ENCODE measurements at places on chromosomes 1 and 21.

DNA sequence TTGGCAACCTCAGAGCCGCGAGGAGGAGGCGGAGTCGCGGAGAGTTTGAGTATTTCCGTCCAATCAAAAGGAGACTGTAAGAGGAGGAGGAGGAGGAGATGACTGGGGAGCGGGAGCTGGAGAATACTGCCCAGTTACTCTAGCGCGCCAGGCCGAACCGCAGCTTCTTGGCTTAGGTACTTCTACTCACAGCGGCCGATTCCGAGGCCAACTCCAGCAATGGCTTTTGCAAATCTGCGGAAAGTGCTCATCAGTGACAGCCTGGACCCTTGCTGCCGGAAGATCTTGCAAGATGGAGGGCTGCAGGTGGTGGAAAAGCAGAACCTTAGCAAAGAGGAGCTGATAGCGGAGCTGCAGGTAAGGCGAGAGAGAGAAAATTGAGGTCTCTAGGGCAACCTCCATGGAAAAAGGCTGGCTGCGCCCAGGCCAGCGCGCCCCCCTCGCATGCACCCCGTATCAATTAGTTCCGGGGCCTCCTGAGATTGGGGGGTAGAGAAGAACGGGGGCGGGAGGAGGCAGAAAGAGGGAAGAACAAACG, at the start of gene PHGDH:
Gene PHGDH (plus strand): TSS at position 131 of the 538 bp plus-strand sequence. CDS start 89 bp downstream, at position 220.
- DNase-seq = no peak

- DNase-seq = no peak
Measured at GRCh38 chr1:191176131-191176530, 698.5 kb upstream of the BRINP3 start.

- no peak for DNase-seq
Measured at GRCh38 chr1:114457675-114458236, 53.2 kb downstream of the TRIM33 start.

GRCh38 chr1:226092965-226093364, 30.4 kb downstream of the H3-3A start:
- DNase-seq = no peak

GRCh38 chr1:215744419-215744818, 177.3 kb downstream of the KCTD3 start:
- DNase-seq = no peak

DNA sequence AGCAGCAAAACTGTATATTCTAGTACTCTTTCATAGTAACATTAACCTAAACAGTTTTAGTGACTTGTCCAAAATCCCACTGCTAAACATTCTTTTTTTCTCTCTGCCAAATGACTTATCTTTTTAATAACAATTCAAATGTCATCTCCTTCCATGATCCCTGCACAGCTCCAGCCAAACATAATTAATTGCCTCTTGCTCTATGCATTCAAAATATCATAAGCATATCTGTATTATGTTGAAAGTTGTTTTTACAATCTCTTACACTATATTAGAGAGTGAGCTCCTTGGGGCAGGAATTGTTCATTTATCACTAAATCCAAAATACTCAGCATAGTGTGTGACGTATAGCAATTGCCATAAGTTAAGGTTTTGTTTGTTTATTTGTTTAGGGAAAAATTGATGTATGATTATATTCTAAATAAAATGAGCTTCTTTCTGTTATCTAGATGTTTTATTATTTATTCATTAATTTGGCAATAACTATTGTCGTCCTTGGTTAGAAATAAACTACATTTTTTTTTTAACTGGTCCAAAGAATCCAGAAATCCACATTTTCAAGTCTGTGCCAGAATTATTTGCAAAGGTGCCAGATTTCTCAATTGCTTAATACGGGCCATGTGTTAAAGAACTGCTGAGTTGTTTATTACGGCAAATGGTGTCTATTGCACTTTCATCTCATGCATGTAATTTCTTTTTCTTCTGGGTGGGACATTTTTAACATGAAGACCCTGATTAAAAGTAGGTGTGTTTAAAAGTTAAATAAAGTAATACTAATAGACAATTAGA, 577.2 kb upstream of the ZRANB2 start:
- no peak for DNase-seq

DNA sequence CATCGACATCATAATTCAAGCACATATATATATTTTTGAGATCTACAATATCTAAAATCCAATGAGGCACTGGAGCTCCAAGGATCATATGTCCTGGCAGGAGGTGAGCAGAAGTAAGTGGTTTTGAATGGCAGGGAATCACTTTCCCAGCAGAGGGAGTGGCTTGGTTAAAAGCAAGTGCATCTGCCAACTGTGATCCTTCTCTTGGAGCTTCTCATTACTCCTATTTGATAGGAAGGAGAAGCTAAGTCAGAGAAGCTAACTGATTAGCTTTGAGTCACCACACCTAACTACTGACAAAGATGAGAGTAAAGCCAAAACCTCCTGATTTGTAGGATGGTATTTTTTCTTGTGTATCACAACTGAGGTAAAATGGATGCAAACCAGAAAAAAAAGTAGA, 55.0 kb downstream of the ALG14 start:
- no peak for DNase-seq

DNA sequence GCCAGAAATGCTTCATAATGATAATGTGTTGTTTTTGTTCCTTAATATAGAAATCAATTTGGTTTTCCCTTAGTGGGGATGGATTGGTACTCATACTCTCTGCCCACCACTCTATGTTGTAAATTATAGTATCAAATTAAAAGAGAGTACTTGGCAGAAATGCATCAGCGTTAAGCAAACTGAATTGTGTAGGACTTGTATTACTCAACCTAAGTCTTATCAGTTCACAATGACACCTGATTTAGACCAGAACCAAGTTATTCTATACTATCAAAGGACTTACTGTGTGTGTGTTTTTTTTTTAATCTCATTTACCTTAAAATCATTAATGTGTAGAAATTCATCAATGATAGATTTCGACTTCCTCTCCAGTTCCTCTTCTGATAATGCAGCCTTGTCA, 62.0 kb upstream of the HP1BP3 start:
- DNase-seq = no peak

DNA sequence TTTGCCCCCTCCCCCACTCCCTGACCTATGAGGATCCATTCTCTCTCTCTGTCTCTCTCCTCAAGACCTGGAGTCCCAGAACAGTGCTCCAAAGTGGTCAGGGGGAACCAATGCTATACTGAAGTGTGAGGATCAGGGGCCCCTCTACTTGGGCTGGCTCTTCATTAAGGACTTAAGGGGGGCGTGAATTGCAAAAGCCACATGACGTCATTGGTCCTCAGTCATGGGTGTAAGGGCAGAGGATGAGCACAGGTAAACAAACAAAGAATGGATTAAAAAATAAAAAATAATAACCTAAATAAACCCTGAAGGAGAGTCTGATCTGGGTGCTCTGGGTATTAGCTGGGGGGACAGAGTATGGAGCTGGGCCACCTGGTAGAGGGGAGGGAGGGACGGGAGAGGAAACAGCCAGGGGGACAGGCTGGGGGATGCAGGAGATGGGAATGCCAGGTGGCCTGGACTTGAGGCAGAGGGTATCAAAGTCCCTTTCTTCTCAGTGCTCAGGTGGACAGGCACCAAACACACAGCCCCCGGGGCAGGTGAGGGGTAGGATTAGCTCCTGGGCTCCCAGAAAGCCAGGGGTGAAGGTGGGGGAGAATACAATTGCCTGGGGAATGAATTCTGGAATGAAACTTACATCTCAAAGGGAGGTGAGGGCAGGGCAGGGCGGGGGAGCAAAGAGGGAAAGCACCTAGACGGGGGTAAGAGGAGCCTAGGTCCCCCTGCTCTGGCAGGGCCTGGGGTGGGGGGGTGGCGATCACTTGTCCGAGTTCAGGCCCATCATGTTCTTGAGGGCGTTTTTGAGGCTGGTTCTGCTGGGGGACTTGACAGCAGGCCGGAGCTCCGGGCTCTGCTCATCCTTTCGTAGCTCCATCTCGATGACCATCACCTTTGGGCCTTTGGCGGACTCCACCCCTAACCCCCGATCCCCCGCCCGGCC, 4.6 kb downstream of the MPZ start:
- DNase-seq = no peak

GRCh38 chr1:55542901-55543504, 327.8 kb upstream of the USP24 start:
- no peak for DNase-seq

DNA sequence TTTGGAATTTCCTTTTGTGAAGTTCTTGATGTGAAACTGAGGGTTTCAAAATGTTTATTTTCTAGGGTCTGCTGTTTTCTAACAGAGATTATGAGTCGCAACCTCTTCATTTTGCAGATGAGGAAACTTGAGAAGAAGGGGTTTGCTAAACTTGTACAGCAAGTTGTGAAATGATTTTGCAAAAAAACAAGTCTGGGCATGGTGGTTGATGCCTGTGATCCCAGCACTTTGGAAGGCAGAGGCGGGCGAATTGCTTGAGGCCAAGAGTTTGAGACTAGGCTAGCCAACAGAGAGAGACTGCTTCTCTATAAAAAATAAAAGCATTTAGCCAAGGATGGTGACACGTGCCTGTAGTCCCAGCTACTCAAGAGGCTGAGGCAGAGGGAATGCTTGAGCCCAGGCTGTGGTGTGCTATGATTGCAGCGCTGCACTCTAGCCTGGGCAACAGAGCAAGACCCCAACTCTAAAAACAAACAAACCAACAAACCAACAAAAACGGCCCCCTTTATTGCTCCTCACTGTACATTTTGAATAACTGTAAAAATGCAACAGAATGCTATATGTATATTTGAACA, 9.9 kb downstream of the TRIM67 start:
- peak; percentile 75 for DNase-seq

GRCh38 chr1:111597426-111597825, 22.2 kb upstream of the RAP1A start:
- no peak for DNase-seq

- no peak for DNase-seq
Measured at GRCh38 chr1:12469990-12470389, 148.0 kb downstream of the DHRS3 start.

DNA sequence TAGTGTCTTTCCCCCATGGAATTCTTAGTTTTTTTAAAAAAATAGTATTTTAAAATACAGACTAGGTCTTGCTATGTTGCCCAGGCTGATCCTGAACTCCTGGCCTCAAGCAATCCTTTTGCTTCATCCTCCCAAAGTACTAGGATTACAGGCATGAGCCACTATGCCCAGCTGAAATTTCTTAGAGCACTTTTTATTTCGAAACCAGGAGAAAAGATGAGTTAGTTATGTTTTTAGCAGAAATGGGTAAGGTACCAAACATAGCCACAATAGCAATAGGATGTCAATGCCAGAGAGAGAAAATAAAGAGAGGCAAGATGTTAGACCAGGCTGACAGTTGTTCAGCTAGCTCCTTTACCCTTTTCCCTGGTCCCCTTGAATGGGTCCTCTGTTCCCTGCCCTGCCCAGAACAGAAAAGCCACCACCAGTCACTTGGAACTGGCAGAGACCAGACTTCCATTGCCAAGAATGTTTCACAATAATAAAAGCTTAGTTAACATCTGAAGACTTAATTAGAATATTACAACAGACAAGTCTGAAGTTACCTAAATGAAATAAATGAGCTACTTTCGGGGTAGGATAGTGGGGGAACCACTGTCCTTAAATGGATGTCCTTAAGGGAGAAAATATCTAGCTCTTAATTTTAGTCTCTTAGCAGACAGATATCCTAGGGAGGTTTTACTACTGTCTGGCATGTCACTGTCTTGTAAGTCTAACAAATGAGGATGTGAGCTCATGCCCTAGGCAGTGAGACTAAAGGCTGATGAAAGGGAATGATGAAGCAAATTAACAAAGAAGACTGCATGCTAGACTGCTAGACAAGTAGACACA, 54.3 kb downstream of the ABL2 start:
- peak; percentile 58 for DNase-seq

DNA sequence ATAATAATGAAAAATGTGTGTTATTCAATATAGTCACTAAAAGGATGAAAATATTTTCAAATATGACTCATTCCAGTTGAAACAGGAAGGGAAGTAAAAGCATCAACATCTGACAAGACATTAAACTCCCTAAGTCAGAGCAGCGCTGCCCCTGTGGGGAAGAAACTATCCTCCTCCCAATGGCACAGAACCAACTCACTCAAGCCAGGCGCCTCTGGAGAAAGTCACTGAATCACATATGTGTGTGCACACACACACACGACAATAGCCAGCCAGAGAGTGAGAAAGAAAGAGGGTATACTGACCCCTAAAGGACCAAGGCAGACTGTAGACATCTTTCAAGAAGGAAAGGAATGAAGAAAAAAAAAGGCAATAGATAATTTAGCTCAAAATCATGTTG, 126.9 kb downstream of the SETD4 start:
- DNase-seq = no peak

GRCh38 chr1:217522277-217522676, 108.6 kb downstream of the GPATCH2 start:
- no peak for DNase-seq

GRCh38 chr1:214658785-214659184, 55.8 kb downstream of the CENPF start:
- no peak for DNase-seq

DNA sequence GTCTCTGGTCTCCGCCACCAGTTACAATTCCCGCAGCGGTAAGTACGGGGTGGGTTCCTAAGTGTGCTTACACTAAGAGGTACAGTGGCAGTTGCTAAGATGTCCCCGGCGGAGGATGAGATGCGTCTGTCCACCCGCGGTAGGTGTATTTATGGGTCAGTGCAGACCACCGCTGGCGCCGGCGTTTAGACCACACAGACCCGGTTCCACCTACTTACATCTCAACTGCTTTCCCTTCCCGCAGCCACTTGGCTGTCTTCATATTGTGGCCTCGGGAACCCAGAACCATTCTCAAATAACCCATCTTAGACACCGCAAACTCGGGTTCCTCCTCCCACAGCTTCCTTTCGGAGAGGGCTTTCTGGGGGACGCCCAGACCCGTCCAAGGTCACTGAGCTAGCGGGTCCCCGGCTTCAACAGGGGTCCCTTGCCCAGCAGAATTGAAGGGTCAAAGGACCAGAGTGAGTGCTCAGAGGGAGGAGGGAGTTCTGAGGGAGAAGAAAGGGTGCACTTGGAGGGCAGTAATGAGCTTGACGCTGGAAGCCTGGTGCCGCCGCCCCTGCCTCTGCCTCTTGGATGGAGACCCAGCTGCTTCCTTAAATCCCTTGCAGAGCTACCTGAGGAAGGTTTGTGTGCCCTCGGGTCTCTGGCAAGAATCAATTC, 8.6 kb downstream of the NR5A2 start:
- DNase-seq = no peak

DNA sequence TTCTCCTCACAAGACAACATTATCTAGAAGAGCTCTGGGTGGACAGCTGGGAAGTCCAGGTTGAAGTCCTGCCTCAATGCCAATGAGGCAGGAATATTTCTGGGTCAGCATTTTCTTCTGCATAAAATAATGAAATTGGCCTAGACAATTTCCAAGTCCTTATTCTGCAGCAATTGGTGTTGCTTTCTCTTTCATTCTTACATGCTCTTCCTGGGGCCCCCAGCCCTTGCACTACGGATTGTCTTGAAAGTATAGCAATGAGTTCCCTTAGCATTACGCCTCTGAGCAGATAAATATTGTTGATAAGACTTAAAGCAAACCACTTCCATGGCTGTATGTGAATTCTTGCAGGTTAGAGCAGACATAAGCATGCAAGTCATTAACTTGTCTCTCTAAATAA, 188.5 kb downstream of the TGFBR3 start:
- DNase-seq = no peak

Data from epithelial cell of prostate (primary cell).